Activated CD4-positive, alpha-beta T cell treated with anti-CD3 and anti-CD28 coated beads, Interleukin-2, amount 10 ng/mL, durations not matched to agents 24 days and 14 days (primary cell): ENCODE measurements at places on chromosomes 11 and 22. TPM values are rescaled to one million over a fixed set of nuclear protein-coding genes. Genes with fewer than 3 reads are reported as not detected.
A peak's percentile ranks its signal among the peaks of the same experiment; 100 is the strongest.

OR5B21 gene
- not detected in 2 replicates for total RNA-seq

DNA sequence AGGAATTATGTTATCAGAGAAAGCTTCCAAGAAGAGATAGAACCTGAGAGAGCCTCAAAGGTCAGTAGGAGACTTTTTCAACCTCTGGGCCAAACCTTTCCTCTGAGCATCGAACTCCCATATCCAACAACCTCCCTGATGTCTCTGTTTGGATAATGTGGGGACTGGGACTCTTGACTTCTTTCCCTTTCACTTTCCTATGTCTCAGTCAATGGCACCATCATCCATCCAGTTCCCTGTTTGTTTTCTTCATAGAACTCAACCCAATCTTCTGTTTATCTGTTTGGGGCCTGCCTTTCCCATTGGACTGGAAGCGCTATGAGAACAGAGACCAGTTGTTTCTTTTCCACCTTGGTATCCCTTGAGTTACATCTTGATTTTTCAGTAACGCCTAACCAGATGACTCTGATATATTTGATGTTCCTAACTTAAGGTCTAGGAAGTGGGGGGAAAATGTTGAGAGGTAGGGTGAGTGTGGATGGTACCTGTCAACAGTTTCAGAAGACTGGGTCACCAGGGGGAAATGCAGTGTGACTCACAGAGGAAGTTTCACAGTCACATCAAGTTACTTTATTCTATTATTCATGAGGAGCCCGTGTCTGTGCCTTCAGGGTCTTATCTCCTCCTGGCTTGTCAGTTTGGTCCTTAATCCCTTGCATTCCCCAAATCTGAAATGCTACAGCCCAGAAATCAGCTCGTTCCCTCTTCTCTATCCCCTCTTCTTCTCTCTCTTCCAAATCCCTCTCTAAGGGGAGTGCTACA lies 4.5 kb upstream of the KCNE3 start:
- no peak overlapping the region for H3K27ac ChIP-seq
- H3K27me3 ChIP-seq: peaks cover 13% of the 10 kb centered on the region
- no peak overlapping the region for H3K4me3 ChIP-seq
- no peaks in the 10 kb centered on the region for H3K36me3 ChIP-seq
- no peak for DNase-seq

YDJC gene
- total RNA-seq: 54.2 and 56.1 TPM in 2 replicates

SOX10 gene
- not detected in 2 replicates for total RNA-seq

CCDC73 gene
- total RNA-seq: not detected in 2 replicates

- H3K27ac ChIP-seq: peak overlapping the region; percentile 15
- no peaks in the 10 kb centered on the region for H3K27me3 ChIP-seq
- H3K36me3 ChIP-seq: peaks cover 16% of the 10 kb centered on the region
- no peak for DNase-seq
These were observed 47.0 kb downstream of the PACSIN2 start for GRCh38 chr22:42967933-42968332.

GRCh38 chr11:77542296-77542695 lies 47.5 kb upstream of the AQP11 start:
- H3K36me3 ChIP-seq: no peaks in the 10 kb centered on the region
- no peak for DNase-seq
- H3K27ac ChIP-seq: no peak overlapping the region
- H3K27me3 ChIP-seq: no peaks in the 10 kb centered on the region
- no peaks in the 10 kb centered on the region for H3K4me1 ChIP-seq

F2 gene
- total RNA-seq: 0.30 TPM in 1 of 2 replicates, not detected in the other

PTGDR2 gene
- total RNA-seq: 0.14 and 0.19 TPM in 2 replicates
